Urothelium cell line (cell line): ENCODE measurements at places on chromosomes 1 and 21.

GRCh38 chr1:21703318-21703963, 34.3 kb upstream of the RAP1GAP start:
- peak; percentile 17 for DNase-seq

DNA sequence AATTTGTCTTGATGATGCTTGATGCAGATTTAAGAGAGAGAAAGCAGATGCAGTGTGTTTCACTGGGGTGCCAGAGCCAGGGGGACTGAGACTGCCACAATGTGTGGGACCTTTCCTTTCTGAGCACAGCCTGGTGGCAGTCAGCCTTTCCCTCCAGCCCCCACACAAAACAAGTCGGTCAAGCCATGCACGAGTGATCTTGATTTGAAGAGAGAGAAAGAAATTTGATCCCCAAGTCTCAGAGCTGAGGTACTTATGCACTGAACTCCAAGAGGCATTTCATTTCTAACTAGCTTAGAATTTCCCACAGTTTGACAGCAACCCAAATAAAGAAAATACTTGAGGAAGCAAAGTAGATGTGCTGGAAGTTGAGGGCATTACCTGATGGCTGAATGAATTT, 193.8 kb downstream of the ST6GALNAC3 start:
- DNase-seq: no peak

DNA sequence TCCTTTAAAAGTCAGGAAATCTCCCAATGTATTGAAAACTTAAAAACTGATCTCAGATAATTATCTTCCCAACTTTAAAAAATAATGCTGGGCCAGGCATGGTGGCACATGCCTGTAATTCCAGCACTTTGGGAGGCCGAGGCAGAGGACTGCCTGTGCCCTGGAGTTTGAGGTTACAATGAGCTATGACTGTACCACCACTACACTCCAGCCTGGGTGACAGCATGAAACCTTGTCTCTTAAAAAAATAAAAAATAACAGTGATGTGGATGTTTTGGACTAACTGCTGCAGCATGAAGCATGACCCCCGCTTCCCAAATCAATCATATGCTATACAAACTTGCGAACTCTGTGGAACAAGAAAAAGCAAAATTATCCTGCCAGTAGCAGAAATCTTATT, 186.3 kb downstream of the RERE start:
- no peak for DNase-seq

DNA sequence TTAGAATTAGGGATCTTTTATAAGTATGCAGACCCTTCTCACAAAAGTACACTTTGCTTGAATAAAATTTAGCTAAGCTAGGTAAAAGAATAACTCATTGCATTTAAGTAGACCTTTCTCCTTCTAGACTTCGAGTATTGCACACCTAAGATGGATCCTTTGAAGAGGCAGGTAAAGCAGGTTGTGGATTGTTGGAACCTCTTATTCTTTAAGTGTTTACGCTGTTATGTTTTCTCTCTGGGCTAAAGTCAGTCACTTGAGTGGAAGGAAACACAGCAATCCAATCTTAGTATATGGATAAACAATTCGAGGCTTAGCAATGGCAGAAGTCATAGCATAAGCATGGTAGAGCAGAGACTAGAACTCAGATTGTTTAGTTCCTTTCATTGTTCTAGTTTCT, 11.4 kb downstream of the MAGI3 start:
- DNase-seq: no peak

DNA sequence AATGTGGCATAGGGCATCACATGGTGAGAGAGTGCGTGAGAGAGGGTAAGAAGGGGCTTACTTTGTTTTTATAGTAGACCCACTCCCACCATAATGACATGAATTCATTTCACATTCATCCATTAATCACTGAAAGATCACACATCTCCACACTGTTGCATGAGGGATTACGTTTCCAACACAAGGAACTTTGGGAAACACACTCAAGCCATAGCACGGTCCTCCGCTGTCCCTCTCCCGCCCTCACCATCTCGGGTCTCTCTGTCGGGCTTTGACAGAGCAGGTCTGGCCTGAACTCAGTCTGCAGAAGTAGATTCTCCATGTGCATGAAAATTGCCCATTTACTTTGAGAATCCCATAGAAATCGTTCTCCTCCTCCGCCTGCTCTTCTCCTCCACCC, 312.2 kb downstream of the MATN1 start:
- no peak for DNase-seq

DNA sequence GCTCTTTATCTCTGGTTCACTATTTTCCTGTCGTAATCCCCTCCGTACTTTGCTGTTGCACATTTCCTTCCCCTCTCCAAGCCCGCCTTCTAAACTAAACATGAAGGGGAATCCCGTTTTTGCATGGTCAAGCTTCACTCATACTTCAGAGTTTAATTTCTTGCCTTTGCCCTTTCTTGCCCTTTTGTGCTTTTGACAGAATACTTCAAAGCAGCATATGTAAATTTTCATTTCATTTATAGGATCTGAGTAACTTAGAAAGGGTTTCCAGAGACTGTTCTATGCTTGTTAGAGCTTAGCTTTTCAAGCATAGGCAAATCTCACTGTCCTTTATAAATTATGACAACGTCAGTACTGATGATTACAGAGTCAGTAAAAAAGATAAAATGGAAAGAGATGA, 27.7 kb downstream of the SPATA45 start:
- no peak for DNase-seq

GRCh38 chr1:196661345-196661744, 9.5 kb downstream of the CFH start:
- no peak for DNase-seq
